ENCODE measurements at places on chromosomes 13 and 19.

DNA sequence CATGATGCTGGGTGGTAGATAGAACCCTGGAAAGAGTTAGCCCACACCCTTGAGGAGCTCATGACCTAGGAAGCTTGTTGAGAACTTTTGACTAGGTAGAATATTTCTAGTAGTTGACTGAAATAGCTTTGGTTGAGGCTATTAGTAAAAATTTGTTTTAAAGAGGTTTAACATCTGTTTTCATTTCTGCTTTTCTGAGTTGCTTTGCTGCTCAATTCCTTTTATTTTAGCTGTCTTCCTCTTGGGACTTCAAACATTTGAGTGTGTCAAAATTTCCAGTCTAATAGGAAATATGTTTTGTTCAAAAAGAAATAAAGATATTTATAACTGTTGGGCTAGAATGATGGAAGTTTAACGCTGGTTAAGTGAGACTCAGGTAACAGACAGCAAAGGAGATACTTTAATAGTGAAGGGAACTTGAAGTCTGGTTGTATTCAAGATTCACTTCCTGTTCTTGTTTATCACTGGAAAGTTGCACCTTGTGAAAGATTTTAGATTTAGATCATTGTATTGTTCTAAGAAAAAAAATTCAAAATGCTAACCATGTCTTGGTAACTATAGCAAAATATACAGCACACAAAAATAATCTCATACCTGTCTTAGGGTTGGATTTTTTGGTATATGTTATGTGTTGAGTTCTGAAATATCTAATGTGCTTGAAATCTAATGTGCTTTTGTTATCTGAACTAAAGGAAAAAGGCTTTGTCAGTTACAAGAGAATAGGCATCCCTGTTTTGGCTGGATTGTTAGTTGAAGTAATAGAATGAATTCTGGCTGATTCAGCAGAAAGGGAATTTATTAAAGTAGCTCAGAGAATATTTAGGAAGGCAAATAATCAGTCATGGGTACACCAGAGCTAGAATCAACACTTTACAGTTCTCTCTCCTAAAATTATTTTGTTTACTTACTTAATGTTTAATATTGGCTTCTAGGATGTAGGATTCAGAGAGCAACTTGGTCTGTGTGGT lies 24.4 kb upstream of the GPR18 start:
- peaks cover 31% of the 10 kb centered on the region for H3K36me3 ChIP-seq
- peak overlapping the region; percentile 43 for H3K27ac ChIP-seq
- no peaks in the 10 kb centered on the region for H3K27me3 ChIP-seq

- peaks cover 3% of the 10 kb centered on the region for H3K27me3 ChIP-seq
- no peak for DNase-seq
- no peaks in the 10 kb centered on the region for H3K4me1 ChIP-seq
- H3K4me3 ChIP-seq, result no peak overlapping the region
- H3K27ac ChIP-seq, result no peak overlapping the region
- no peaks in the 10 kb centered on the region for H3K36me3 ChIP-seq
Observed at GRCh38 chr19:38441657-38442348, 8.3 kb downstream of the RYR1 start.

- DNase-seq, result no peak
- H3K27ac ChIP-seq, result no peak overlapping the region
- H3K27me3 ChIP-seq, result no peaks in the 10 kb centered on the region
- no peaks in the 10 kb centered on the region for H3K4me1 ChIP-seq
- no peak overlapping the region for H3K4me3 ChIP-seq
- H3K36me3 ChIP-seq, result no peaks in the 10 kb centered on the region
Observed at GRCh38 chr13:91845612-91846011, 447.2 kb downstream of the GPC5 start.

- no peaks in the 10 kb centered on the region for H3K36me3 ChIP-seq
- no peak overlapping the region for H3K4me3 ChIP-seq
- no peak overlapping the region for H3K27ac ChIP-seq
- H3K4me1 ChIP-seq, result peaks cover 4% of the 10 kb centered on the region
- H3K27me3 ChIP-seq, result no peaks in the 10 kb centered on the region
Observed at GRCh38 chr13:32022311-32022710, 9.3 kb upstream of the FRY start.

DNA sequence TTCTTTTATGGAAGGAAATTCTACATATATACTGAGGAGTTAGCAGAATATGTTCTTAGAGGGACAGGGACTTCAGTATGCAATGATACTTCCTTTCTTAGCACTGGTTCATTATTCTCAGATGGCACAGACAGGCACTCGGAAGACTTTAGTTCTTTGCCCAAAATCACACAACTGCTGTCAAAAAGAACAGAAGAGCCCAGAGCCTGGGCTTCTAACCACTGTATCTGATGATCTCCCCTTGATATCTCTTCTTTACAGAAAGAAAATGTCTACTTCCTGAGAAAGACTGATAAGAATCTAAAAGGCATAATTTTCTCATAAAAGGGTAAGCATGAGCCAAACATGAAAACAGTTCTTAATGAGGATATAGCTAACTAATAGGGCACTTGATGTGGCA lies 2034.2 kb upstream of the PRR20A start:
- H3K4me3 ChIP-seq, result no peak overlapping the region
- no peaks in the 10 kb centered on the region for H3K4me1 ChIP-seq
- DNase-seq, result no peak
- H3K36me3 ChIP-seq, result no peaks in the 10 kb centered on the region
- no peaks in the 10 kb centered on the region for H3K27me3 ChIP-seq

DNA sequence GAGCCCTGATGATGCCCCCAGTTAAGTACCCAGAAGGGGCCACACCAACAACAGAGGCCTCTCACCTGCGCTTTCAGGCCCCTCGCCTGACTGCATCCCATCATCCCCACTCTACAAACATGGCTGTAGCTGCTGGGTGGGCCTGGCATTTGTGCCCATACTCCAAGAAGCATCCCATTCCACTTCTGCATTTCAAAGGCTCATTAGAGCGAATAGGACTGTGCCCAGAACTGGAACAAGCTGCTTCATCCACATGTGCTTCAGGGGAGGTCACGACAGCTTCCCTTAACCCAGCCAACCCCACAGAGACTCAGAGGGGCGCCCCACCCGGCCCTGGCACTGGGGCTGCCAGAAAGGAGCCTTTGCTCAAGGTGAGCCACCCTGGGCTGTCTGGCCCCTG lies 156.9 kb downstream of the SIPA1L3 start:
- H3K4me1 ChIP-seq, result peaks cover 14% of the 10 kb centered on the region
- no peak for DNase-seq

DNA sequence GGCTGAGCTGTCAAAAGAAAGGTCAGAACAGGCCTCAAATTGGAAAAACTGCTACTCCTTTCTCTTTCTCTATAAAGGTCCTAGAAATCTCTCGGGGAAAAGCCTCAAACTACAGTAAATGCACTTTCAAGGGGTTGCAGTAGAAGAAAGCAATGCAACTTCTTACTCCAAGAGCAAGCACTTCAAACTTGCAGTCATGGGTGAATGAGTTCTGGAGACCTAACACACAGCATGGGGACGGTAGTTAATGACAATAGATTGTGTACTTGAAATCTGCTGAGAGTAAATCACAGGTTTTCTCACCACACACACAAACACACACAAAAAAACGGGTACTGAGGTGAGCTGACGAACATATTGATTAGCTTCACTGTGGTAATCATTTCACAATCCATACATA lies 11.8 kb downstream of the TUBGCP3 start:
- H3K4me3 ChIP-seq, result no peak overlapping the region
- H3K27me3 ChIP-seq, result no peaks in the 10 kb centered on the region
- H3K4me1 ChIP-seq, result peaks cover 50% of the 10 kb centered on the region
- no peak overlapping the region for H3K27ac ChIP-seq

DNA sequence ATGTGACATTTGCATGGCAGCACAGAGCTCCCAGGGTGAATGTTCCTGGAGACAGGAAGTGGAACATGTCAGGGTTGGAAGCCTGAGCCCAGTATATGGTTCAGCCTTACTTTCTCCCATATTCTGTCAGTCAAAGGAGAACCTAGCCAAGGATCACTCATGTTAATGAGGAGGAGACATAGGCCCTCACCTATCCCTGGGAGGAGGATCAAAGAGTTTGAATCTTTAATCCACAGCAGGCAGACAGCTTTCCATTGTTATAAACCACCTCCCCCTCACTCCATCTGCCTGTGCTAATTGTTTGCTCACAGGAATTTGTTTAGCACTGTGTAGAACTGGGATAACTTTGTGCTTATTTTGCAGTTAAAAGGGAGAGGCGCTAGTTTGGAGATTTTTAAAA lies 1069.1 kb downstream of the EFNB2 start:
- H3K4me3 ChIP-seq, result no peak overlapping the region
- no peaks in the 10 kb centered on the region for H3K27me3 ChIP-seq
- DNase-seq, result no peak
- no peaks in the 10 kb centered on the region for H3K4me1 ChIP-seq

DNA sequence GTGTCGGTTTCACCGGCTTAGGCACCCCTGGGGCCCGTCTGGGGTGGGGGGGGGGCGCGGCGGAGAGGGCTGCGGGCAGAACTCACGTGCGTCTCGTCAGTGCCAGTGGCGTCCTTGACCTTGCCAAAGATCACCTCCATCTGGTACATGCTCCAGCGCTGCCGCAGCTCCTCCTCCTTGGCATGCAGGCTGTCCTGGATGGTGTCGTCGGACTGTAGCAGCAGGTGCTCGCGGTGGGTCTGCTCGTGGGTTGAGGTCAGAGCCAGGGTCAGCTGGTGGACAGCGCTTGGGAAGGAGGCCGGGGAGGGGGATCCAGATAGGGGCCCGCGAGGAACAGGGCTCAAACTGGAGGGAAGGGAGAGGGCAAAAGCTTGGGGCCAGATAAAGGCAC lies 4.7 kb upstream of the RGL3 start:
- H3K36me3 ChIP-seq, result no peaks in the 10 kb centered on the region
- H3K27ac ChIP-seq, result no peak overlapping the region
- peaks cover 51% of the 10 kb centered on the region for H3K27me3 ChIP-seq
- no peak for DNase-seq

- H3K27ac ChIP-seq, result no peak overlapping the region
- no peak for DNase-seq
- no peak overlapping the region for H3K4me3 ChIP-seq
- H3K27me3 ChIP-seq, result no peaks in the 10 kb centered on the region
- H3K36me3 ChIP-seq, result no peaks in the 10 kb centered on the region
Observed at GRCh38 chr13:31334994-31335557, 135.3 kb downstream of the B3GLCT start.

DNA sequence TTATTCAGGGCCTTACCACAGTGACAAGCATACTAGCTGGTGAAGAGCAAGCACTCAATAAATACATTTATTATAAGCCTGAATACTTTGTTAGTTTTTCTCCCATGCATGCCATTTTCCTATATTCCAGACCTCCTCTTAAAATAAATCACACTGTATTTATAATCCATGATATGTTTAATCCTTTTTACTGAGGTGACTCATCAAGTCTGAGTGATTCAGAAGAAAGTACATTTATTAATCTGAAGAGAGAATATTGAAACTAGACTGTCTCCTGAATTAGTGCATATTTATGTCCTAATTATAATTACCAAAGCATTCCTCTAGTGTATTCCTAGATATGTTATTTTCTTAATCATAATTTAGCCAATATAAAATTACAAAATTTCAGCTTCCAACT lies 323.3 kb downstream of the NALCN start:
- no peak overlapping the region for H3K4me3 ChIP-seq
- DNase-seq, result no peak
- H3K36me3 ChIP-seq, result no peaks in the 10 kb centered on the region
- H3K4me1 ChIP-seq, result no peaks in the 10 kb centered on the region
- H3K27ac ChIP-seq, result no peak overlapping the region

GRCh38 chr13:44393391-44393790 lies 19.8 kb downstream of the SERP2 start:
- H3K4me3 ChIP-seq, result no peak overlapping the region
- peaks cover 8% of the 10 kb centered on the region for H3K27me3 ChIP-seq
- no peak for DNase-seq
- no peaks in the 10 kb centered on the region for H3K36me3 ChIP-seq
- no peaks in the 10 kb centered on the region for H3K4me1 ChIP-seq
- H3K27ac ChIP-seq, result no peak overlapping the region

- no peaks in the 10 kb centered on the region for H3K4me1 ChIP-seq
- DNase-seq, result no peak
- H3K4me3 ChIP-seq, result no peak overlapping the region
Observed at GRCh38 chr13:49351871-49352270, 92.0 kb downstream of the CAB39L start.

GRCh38 chr19:15287496-15287895 lies 44.8 kb downstream of the BRD4 start:
- peak overlapping the region; percentile 0 for H3K4me3 ChIP-seq
- peaks cover 4% of the 10 kb centered on the region for H3K36me3 ChIP-seq
- no peaks in the 10 kb centered on the region for H3K27me3 ChIP-seq

DNA sequence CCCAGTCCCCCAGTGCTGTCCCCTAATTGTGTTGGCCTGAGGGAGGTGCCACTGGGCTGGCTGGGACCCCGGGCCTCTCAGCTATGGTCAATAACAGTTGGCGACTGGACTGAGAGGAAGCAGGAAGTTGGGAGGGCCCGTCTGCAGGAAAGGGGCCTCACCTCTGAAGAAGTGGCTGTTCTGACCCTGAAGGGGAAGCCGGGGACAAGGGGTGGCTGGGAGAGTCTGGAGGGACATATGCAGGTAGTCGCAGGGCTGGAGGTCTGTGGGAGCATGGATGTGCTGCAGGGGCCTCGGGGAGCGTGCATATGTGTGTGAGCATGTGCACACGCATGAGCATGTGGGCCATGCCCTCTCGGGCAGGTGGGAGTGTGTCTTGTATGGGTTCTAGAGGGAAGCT lies 5.9 kb downstream of the PKN1 start:
- H3K27me3 ChIP-seq, result no peaks in the 10 kb centered on the region
- peaks cover 27% of the 10 kb centered on the region for H3K36me3 ChIP-seq
- H3K4me1 ChIP-seq, result peaks cover 38% of the 10 kb centered on the region
- no peak for DNase-seq
- peak overlapping the region; percentile 67 for H3K27ac ChIP-seq
- H3K4me3 ChIP-seq, result peak overlapping the region; percentile 95

DNA sequence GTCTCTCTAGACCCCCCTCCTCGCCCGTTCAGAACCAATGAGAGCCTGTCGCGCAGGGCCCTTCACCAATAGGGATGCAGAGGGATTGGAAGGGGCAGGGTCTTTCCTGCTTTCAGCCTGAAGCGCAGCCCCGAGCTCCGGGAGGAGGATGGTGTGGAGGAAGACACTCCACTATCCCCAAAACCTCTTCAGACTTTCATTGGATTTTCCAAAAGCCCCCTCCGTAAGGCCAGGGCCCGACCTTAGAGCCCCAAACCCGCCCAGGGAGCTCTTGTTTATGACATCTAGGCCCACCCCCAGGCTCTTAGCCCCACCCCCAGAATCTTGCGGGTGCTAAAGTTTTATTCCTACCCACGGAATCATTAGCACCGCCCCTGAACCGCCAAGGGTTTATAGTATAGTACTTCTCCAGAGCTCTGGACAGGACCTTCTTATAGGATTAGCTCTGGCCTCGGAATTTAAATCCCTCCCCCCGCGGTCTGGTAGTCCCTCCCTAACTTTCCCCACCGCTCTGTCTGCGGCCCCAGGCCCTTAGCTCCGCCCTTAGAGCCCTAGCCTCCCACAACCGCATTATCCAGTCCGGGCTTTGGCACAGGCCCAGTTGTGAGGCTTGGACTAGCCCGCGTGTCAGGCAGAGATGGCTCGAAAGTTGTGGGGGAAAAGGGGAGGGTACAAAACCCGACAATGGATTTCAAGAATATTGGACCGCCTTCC lies 6.6 kb upstream of the EML2 start:
- peaks cover 7% of the 10 kb centered on the region for H3K36me3 ChIP-seq
- peak overlapping the region; percentile 81 for H3K27ac ChIP-seq
- peaks cover 25% of the 10 kb centered on the region for H3K4me1 ChIP-seq
- H3K27me3 ChIP-seq, result no peaks in the 10 kb centered on the region
- DNase-seq, result peak; percentile 81
- peak overlapping the region; percentile 88 for H3K4me3 ChIP-seq

- no peak overlapping the region for H3K4me3 ChIP-seq
- DNase-seq, result no peak
- peaks cover 3% of the 10 kb centered on the region for H3K27me3 ChIP-seq
- H3K36me3 ChIP-seq, result no peaks in the 10 kb centered on the region
- no peak overlapping the region for H3K27ac ChIP-seq
Observed at GRCh38 chr13:31455581-31455980, 255.8 kb downstream of the B3GLCT start.

Data from activated T-helper 1 cell treated with anti-CD3 and anti-CD28 coated beads, Interleukin-12 subunit alpha, Interleukin-12 subunit beta, Interleukin-2, Interleukin-4 antibody, amounts not matched to agents 30 ng/mL and 10 ng/mL and 1 ng/mL, durations not matched to agents 14 hours and 24 hours and 36 hours (primary cell).